ENCODE measurements at places on chromosomes 13 and 19.
A peak's percentile ranks its signal among the peaks of the same experiment; 100 is the strongest.

DNA sequence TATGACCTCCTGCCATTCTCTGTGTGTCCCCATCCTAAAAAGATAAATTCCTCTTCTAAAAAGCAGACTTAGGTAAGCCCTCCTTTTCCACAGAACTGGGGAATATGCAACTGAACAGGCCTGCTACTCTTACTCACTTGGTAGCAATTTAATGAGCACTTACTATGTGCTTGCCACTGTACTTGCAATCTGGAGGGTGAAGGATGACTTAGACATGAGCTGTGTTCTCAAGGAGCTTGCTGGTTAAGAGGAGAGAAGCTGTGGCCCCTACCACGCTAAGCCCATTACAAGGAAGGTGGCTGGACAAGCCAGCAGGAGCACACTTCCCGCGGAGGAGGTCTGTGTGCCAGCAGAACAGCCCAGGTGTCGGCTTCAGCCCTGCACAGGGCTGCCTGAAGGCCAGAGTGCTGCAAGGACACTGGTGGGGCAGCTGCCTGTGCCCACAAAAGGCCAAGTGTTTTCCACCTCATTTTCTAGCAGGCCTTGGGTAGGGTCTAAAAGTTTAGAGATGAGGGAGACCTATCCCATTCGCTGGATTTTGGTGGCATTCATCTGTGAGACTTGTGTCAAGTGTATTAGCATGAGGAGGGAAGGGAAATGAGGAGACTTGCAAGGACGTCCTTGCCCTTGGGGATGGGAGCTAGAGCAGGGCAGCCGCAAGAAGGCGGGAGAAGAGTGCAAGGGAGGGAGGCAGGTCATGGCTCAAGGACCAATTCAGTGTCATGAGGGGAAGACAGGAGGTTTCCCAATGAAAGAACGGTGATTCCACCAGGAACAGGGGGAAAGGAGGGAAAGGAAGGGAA is 52.0 kb downstream of the COL4A1 start:
- no peak for DNase-seq

- peak; percentile 74 for DNase-seq
Observed at GRCh38 chr13:98792321-98792720, 39.8 kb upstream of the SLC15A1 start.

GRCh38 chr19:19056636-19057275 is 7.0 kb upstream of the SLC25A42 start:
- no peak for DNase-seq

GRCh38 chr19:10005632-10006334 is 4.5 kb downstream of the COL5A3 start:
- DNase-seq, result no peak

- DNase-seq, result no peak
Observed at GRCh38 chr13:110311443-110312338, 4.6 kb downstream of the COL4A2 start.

- no peak for DNase-seq
Observed at GRCh38 chr13:32821149-32821688, 195.0 kb upstream of the KL start.

DNA sequence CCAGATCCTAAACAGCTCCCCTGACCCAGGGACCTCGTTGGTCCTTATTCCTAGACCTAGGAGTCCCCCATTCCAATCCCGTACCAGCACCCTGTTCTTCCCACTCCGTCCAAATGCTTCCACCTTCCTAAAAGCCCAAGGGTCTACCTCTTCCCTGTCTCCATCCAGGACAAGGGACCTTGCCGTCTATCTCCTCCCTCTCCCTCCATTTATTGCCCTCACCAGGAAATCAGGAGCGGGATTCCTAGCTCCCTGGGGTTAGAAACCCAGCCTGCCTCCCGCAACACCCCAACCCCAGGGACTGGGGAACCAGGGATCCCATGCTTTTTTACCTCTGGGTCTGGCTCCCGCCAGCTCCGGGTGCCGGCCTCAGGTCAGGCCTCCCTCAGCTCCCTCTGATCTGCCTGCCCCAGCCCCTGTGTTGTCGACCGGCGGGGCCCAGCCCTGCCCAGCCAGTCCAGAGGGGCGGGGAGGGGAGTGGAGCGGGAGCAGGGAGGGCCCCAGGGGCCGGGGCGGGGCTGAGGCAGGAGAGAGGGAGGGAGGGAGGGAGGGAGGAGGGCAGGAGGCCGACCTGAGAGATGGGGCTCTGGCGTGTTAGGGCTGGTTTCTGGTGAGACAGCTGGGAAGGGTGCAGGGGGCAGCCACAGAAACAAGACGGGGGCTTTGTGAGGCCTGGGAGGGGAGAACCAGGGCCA is at the start of gene B3GNT8:
Gene B3GNT8 (minus strand): TSS at position 423 of the 695 bp plus-strand sequence. CDS start 596 bp downstream, outside the sequence.
- peak; percentile 93 for DNase-seq

DNA sequence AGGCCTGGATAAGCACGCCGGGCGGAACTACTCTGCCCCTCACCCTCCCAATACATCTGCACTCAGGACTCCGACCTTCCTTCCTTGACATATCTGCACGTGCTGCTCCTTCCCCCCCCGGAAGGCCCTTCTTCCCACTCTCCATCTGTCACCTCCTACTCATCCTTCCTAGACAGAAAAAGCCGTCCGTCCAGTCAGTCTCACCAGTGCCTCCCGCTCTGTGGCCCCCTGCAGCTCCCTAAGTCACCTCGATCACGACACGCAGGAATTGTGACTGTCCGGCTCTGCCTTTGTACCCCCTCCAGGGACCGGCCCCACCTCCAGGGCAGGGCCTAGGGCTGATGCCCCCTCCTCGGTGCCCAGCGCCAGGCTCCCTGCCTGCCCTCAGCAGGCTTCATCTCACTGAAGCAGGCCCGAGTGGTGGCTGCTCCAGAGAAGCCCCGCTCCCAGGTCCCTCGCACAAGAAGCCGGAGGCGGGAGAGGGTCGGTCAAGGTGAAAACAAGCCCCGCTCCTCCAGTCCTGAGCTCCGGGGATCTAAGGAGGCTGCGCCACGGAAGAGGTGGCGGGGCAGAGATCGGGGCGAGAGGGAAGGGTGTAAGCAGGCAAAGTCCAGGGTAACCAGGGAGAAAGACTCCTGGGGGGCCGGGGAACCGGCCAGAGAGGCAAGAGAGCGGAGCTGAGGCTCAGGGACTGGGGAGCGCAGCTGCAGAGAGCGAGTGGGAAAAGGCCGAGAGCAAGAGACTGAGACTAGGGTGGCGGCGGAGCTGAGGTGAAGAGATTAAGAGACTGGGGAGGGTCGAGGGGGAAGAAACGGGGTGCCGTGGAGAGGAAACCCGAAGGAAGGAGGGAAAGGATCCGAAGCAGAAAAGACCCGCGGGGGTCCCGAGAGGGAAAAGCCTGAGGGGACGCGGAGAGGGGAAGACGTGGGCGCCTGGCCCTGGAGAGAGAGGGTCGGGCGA is 1.1 kb downstream of the PPP6R1 start:
- no peak for DNase-seq

DNA sequence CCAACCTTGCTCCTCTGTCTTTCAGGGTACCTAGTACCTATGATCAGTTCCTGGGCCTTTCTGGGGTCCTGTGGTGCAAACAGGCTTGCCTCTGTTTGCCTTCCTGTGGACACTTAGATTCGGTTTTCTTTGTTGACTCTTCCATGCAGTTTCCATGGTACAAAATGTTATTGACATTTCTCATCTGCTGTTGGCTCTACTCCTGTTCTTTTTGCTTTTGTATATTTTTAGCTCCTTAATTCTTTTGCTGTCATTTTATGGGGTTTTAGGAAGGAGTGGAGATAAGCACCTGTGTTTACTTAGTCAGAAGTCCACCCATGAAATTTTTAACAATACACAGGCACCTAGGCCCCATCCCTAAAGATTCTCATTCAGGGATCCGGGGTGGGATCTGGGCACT is 20.5 kb upstream of the CNMD start:
- no peak for DNase-seq

- no peak for DNase-seq
Observed at GRCh38 chr19:39509233-39509632, 5.7 kb upstream of the SELENOV start.

DNA sequence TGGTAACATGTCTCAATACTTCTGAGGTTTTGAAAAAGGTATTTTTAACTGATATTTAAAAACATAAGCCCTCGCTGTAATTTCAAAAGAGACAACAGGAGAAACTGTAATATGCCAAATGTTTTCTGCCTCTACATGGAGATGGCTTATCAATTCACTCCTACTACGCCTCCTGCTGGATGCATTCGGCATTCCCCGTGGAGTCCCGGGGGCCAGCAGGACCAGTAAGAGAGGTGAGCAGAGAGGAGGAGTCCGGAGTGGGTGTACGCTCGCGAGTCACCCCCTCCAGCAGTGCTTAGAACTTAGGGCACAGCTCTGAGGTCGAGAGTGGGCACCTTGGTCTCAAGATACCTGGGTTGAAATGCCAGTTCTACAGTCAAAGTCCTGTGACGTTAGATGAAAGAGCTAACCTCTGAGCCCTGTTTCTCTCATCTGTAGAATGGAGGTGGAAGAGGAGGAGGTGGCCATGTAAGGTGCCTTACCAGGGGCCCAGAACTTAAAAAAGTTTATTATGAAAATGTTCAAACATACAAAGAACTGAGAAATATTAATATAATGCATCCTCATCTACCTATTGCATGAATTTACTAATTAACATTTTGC is 110.2 kb downstream of the STK24 start:
- DNase-seq, result peak; percentile 46

DNA sequence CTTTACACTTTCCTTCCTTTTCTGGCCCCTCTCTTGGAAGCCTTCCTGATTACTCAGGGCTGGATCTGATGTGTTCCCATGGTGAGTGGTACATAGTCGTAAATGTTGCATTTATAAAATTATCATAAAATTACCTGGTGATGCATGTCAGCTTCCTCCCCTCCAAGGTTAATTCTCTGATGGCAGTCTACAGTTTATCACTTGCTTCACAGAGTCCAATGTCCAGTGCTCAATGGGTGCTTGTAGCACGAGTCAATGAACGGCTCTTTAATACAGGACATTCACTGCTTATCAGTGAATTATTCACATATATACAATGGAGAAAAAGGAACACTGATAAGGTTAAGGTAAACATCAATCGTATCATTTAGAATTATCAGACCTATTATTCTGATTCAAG is 27.0 kb upstream of the OXGR1 start:
- DNase-seq, result no peak

- no peak for DNase-seq
Observed at GRCh38 chr13:43139921-43140320, 116.5 kb downstream of the DNAJC15 start.

GRCh38 chr19:9436358-9436757 is 985 bp upstream of the ZNF266 start:
- DNase-seq, result no peak

- peak; percentile 83 for DNase-seq
Observed at GRCh38 chr19:51702103-51702824, 9.1 kb downstream of the SPACA6 start.

- DNase-seq, result no peak
Observed at GRCh38 chr13:112704308-112705145, 14.7 kb downstream of the ATP11A start.

DNA sequence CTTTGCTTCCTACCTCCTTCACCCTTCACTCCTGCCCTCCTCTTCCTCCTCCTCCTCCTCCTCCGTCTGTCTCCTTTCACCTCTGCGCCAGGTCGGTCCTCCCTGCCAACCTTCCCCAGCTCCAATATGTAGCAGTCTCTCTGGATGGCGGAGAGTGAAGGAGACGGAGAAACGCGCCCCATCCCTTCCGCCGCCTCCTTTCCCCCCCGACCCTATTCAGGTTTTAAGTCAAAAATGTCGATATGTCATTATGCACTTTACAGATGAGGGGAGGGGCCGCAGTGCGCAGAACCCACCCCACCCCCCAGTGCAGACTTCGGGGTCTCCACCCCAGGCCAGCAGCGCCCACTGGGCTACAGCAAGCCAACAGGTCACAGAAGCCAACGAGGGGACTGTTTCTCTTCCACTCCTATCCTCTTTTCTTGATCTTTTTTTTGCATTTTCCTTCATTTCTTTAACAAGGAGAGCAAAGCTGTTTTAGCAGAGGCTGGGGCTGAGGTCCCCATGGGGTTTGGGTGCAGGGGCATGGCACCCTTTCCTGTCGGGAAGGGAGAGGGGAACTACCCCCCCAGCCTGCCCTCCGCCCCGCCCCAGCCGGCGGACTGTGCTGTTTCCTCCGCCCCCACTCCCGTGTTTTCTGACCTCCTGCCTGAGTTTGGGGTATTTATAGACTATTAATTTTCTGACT is 9.2 kb downstream of the MIDN start:
- no peak for DNase-seq

- no peak for DNase-seq
Observed at GRCh38 chr13:78382491-78382890, 220.9 kb downstream of the POU4F1 start.

DNA sequence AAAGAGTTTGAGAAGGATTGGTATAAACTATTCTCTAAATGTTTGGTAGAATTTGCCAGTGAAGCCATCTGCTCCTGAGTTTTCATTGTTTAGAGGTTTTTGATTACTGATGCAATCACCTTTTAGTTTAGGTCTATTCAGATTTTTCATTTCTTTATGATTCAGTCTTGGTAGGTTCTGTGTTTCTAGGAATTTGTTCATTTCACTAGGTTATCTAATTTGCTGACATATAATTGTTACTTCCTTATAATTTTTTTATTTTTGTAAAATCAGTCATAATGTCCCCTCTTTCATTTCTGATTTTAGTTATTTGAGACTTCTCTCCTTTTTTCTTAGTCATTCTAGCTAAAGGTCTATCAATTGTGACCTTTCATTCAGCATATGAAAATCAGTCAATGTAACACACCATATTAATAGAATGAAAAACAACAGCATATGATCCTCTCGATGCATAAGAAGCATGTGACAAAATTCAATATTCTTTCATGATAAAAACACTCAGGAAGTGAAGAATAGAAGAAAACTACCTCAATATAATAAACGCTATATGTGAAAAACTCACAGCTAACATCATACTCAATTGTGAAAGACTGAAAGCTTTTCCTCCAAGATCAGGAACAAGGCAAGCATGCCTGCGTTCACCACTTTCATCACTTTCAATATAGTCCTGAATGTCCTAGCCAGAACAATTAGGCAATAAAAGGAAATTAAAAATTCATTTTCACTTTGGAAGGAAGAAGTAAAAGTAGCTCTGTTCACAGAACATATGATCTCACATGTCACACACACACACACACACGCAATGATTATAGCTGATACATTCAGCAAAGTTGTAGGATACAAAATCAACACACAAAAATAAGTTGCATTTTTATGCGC is 149.1 kb downstream of the COG6 start:
- DNase-seq, result no peak

DNA sequence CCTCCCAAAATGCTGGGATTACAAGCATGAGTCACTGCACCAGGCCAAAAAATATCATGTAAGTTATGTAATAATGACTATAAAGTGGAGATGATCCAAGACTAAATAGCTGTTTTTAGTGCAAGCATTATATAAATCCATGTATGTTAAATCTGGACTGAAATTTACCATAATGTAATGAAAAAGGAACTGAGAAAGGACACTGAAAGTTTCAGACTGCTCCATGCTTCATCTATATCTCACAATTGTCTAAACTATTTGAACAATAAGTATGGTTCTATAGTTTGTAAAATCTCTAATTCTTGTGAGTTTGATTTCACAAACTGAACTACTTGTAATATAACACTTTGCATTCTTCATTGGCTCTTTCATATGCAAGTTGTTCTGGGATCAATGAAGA is 2299.5 kb downstream of the PCDH9 start:
- no peak for DNase-seq

GRCh38 chr13:103514619-103515018 is 448.4 kb upstream of the SLC10A2 start:
- DNase-seq, result no peak

GRCh38 chr19:13079542-13079986 is 23.1 kb downstream of the LYL1 start:
- DNase-seq, result peak; percentile 81

GRCh38 chr19:54558339-54558738 is 15.3 kb upstream of the LILRA2 start:
- DNase-seq, result no peak

GRCh38 chr19:33864311-33864850 is 67.7 kb downstream of the KCTD15 start:
- DNase-seq, result no peak
